CD8-positive, alpha-beta memory T cell (primary cell): ENCODE measurements at places on chromosomes 16 and 17. TPM values are rescaled to one million over a fixed set of nuclear protein-coding genes. Genes with fewer than 3 reads are reported as not detected.

HYDIN gene
- total RNA-seq = not detected

- H3K4me3 ChIP-seq = no peak overlapping the region
- H3K4me1 ChIP-seq = no peaks in the 10 kb centered on the region
- no peaks in the 10 kb centered on the region for H3K27me3 ChIP-seq
- H3K36me3 ChIP-seq = no peaks in the 10 kb centered on the region
Observed at GRCh38 chr16:85860413-85861094, 38.4 kb upstream of the IRF8 start.

GRCh38 chr17:72515291-72516065 lies 394.7 kb downstream of the SOX9 start:
- H3K4me1 ChIP-seq = no peaks in the 10 kb centered on the region
- no peaks in the 10 kb centered on the region for H3K27me3 ChIP-seq

DNA sequence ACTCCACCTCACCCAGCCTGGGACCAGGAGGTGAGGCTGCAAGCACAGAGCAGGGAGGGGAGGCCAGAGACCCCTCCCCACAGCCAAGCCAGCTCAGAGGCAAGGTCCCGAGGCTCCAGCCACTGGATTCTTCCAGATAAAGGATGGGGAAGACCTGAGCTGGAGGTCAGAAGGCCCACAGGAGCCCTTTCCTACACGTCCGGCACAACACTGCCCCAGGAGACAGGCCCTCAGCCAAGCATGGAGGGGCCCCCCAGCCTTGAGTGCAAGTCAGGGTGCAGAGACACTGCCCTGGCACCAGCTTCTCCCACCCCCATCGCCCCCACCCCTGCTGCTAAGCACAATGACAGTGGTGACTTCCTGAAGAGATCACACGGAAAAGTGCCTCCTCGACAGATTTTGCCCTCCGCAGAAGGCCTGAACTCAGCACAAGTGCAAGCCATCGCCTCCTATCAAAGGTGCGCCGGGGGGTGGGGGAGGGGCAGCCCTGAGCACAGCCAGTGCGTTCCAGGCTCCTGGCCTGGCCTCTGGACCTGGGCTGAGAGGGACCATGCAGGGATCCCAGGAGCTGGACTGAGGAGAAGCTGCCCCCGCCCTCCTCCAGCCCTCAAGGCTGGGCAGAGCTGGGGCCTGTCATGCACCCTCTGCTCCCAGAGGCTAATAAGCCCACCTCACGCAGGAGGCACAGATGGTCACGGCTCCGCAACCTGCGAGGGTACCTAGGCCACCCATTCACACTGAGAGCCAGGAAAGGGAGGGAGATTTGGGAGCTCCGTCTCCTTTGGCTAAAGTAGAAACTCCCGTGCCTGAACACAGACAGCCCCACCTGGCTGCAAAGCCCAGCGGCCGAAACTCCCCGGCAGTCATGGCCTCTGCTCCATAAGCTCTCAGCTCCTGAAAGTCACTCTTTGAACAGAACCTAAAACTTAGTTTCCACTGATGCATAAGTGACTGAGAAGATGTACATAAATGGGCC lies 2.7 kb downstream of the MAFG start:
- no peaks in the 10 kb centered on the region for H3K36me3 ChIP-seq
- H3K4me1 ChIP-seq = peaks cover 35% of the 10 kb centered on the region
- H3K27ac ChIP-seq = peak overlapping the region; percentile 69
- no peak overlapping the region for H3K4me3 ChIP-seq

ABCC12 gene
- total RNA-seq = not detected

EPN3 gene
- not detected for total RNA-seq

- no peak overlapping the region for H3K4me3 ChIP-seq
- peaks cover 23% of the 10 kb centered on the region for H3K27me3 ChIP-seq
Observed at GRCh38 chr17:39629898-39630297, 3.1 kb downstream of the PPP1R1B start.

GRCh38 chr17:11296994-11297393 lies 56.0 kb downstream of the SHISA6 start:
- H3K36me3 ChIP-seq = no peaks in the 10 kb centered on the region
- no peaks in the 10 kb centered on the region for H3K4me1 ChIP-seq
- no peaks in the 10 kb centered on the region for H3K27me3 ChIP-seq
- H3K4me3 ChIP-seq = no peak overlapping the region
